ENCODE measurements at places on chromosomes 6 and 20. TPM values are rescaled to one million over a fixed set of nuclear protein-coding genes. Genes with fewer than 3 reads are reported as not detected.

- no peak for DNase-seq
Observed at GRCh38 chr6:42176981-42177380, 3.8 kb downstream of the GUCA1A start.

DNA sequence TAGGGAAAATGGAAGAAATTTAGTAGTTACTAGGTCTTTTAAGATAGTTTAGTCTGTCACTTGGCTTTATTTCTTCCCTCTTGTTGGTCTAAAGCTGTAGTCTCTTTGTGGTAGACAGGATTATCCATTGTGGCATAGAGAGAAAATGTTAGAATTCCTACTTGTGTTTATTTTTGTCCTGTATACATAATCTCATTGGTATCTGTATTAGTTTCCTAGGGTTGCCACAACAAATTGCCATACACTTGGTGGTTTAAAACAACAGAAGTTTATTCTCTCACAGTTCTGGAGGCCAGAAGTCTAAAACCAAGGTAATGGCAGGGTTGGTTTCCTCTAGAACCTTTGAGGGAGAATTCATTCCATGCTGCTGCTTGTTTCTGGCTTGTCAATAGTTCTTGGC, 119.4 kb downstream of the ZFAND3 start:
- DNase-seq, result no peak

- peak; percentile 89 for DNase-seq
Observed at GRCh38 chr6:3913077-3913957, 64.1 kb downstream of the FAM50B start.

OLIG3 gene
- total RNA-seq, result not detected

DNA sequence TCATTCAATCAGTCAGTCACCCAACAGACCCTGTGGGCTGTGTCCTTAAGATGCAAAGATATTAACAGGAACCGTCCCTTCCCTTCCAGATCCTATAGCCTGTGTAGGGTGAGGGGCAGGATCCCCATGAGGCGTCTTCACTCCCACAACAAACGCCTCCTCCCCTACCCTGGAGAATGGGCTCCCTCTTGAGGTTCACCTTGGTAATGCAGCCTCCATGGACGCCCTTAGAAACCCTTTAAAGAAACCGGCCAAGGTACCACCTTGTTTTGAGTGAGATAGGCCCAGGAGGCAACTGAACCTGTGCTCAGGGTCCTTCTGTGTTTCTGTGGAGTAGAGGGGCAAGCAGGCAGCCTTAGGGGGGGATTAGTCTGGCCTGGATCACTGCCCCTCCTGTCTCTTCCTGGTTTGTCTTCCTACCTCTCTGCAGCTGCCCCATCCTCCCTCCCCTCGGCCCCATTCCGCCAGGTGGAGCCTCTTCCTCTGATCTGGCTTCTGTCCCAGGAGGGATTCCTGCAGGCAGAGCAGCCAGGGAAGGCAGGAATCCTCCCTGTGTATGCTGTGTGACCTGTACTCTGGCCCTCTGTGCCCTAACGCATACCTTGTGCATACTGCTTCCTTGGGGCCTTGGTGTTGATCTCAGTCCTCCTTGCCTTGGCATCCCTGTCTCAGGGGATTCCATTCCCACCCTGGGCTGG, 6.6 kb upstream of the GUCA1A start:
- DNase-seq, result peak; percentile 77

DNA sequence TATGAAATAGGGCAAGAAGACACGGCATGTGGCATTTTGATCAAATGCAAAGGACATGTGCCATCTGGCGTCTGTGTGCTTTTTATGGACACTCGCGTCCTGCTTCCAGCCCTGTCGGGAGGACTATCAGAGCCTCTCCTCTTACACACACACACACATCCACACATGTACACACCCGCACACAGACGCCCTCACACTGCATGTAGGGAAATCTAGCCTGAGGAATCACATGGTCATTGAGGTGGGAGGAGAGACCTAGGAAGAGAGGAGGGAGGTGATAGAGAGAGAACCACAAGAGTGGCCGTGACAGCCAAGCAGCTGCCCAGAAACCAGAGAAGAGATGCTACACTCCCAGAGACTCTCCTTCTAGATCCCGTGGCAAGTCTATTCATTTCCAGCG, 105.9 kb upstream of the CDYL start:
- DNase-seq, result no peak

BPIFA1 gene
- not detected for total RNA-seq

FAM209B gene
- 0.71 TPM for total RNA-seq

DNA sequence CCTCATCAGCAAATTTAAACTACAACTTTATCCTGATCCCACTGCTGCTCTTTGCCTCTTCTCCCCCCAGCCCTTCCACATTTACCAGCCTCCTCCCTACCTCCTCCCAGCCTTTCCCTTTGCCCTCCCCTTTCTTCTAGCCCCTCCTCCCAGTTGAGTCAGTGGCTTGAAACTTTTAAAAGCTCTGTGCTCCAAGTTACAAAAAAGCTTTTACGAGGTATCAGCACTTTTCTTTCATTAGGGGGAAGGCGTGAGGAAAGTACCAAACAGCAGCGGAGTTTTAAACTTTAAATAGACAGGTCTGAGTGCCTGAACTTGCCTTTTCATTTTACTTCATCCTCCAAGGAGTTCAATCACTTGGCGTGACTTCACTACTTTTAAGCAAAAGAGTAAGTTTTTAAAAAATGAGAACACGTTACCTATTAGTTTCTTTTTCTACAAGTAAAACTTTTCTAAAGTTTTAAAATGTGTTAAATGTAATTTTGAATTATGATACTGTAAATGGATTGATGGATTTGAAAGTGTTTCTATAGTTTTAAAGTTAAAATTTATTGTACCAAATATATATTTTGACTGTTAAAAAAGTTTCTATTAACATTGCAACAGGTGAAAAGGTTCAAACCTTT, at the start of gene GJA1:
GJA1 (plus strand) TSS at position 203 of the 626 bp plus-strand sequence. CDS start 11,202 bp downstream, outside the sequence.
- DNase-seq, result peak; percentile 64

RCAN2 gene
- total RNA-seq, result not detected

DNA sequence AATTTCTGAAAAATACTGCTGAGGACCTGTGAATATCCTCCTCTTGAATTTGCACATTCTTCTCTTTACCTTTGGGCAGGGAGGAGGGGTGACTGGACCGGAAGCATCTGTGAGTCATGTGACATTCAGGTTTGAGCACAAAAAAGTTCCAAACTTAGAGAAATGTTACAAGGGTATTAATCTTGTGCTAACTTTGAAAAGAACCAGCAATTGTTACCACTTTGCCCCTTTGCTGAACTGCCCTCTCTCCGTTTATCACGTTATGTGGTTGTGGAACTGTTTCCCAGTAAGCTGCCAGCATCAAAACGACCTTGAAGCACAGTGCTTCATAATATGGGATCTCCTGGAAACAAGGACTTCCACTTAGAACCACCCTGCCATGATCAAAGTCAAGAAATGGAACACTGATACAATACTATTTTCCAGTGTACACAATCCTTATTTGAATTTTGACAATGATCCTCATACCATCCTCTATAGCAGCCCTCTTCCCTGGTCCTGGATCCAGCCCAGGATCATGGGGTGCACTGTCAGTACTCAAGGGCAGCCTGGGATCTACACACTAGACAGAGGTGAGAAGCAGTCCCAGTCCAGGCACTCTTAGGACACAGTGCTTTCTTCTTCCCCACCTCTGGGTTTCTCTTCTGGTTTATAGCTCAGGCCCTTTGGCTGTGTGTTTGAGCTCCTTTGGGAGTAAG, 2.3 kb upstream of the TUBB1 start:
- no peak for DNase-seq

- DNase-seq, result no peak
Observed at GRCh38 chr6:146426516-146426915, 117.1 kb upstream of the RAB32 start.

DNA sequence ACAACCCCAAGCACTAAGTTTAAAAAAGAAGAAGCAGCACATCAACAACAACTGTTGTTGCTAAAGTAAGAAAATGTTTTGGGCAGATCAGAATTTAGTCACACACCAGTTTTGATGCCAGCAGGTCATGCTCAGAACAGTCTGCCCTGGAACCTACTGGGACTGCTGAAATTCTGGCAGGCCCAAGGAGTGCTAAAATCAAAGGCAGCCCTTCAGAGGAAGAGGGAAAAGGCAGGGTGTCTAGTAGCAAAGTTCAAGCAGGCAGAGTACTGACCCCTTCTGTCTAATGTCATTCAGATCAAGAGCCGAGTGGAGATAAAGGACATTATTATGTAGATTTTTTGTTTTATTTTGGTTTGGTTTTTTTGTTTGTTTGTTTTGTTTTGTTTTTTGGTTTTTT, 96.6 kb upstream of the LOC128125822 start:
- no peak for DNase-seq

PROCR gene
- total RNA-seq, result 87.8 TPM

- DNase-seq, result peak; percentile 56
Observed at GRCh38 chr20:35320396-35321126, 28.3 kb upstream of the FAM83C start.

- DNase-seq, result no peak
Observed at GRCh38 chr6:8100159-8100854, 2.0 kb downstream of the EEF1E1 start.

DNA sequence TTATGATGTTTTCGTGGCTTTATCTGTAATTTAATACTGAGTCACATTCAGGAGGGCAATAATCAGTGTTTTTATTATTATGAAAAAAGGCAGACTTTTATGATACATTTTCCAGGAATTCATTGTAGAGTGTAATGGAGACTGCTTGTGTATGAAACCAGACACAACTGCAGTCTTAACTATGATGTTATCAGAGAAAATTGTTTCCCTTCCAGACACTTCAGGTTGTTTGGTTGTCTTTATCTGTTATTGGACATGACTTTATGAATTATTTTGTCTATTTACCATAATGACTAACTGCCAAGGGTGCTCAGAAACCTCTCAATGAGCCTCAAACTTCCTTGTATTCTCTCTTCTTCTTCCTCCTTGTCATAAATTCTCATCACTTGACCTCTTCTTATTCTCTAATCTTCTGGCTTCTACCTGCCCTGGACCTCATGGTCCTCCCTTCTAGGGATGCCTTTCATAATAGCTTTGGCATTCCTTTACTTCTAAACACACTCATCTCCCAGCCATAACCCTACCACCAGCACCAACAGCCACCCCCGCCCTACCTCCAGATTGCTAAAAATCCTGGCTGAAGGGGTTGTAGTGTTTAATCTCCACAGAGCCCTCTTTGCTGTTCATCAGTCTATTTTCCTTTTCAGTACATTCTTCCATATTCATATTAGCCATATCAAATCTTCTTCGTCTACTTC, 492.5 kb downstream of the CDKAL1 start:
- DNase-seq, result peak; percentile 88

ZNF311 gene
- total RNA-seq, result 3.3 TPM

GRCh38 chr6:167546611-167547327, 221.9 kb downstream of the TTLL2 start:
- no peak for DNase-seq

DNA sequence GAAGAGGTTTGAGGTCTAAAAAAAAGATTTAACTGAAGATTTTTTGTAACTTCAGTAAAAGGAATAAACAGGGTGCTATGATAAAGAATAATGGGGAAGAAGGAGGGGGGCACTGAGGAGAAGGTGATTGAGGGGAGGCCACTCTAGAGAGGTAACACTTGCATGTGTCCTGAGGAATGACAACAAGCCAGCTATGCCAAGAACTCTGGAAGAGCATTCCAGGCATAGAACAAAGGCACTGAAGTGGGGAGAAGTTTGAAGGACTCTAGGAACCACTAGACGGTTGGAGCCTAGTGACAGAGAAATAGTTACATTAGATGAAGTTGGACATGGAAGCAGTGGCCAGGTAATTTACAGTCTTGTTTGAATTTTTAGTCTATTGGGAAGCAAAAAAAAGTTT, 10.8 kb upstream of the SF3B5 start:
- DNase-seq, result no peak

GLP1R gene
- not detected for total RNA-seq

PRND gene
- not detected for total RNA-seq

- DNase-seq, result no peak
Observed at GRCh38 chr20:38602185-38602581, 574 bp downstream of the ARHGAP40 start.

DNA sequence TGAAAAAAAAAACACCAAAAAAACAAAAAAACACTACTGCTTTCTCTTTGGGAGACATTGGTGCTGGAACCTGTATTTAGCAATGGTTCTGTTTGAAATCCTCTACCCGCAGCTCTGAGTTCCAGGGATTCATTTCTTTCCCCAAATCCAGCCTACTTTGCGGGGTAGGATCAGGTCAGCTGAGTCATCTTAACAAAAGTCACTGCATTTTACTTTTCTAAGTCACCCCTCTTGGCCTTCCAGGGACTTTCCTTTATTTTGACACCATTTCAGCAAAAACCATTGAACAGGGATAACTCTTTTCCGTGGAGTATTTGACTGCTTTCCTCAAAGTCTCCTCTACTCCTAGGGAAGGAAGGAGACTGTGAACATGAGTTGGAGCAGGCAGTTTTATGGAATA, 837.6 kb downstream of the MAFB start:
- no peak for DNase-seq

GRCh38 chr6:126176282-126176681, 163.6 kb upstream of the CENPW start:
- DNase-seq, result no peak

GRCh38 chr6:148146717-148147462, 195.7 kb upstream of the SASH1 start:
- peak; percentile 83 for DNase-seq

- no peak for DNase-seq
Observed at GRCh38 chr6:34039943-34040342, 105.9 kb downstream of the GRM4 start.

KAT14 gene
- total RNA-seq, result 12.7 TPM

GRCh38 chr6:31576897-31577578, 1.7 kb downstream of the TNF start:
- DNase-seq, result no peak

- no peak for DNase-seq
Observed at GRCh38 chr6:121776054-121776453, 340.6 kb downstream of the GJA1 start.

DNA sequence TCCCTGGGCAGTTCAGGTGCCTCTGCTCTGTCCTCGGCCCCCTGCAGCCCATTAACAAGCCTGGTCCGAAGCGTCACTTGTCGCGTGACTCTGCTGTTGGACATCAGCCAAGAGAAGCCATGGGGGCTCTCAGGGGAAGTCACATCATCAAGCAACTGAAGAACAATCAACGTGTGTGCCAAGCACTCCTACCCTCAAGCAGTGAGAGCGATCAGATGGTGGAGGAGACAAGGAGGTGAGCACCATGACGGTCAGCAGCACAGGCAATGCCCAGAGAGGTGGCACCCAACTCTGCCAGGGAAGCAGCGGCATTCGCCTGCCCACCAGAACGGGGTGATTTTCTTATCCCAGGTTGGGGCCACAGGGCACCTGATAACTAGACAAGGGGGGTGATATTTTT, 132.7 kb downstream of the AGPAT4 start:
- DNase-seq, result no peak

GRCh38 chr6:139801571-139802321, 427.3 kb upstream of the CITED2 start:
- peak; percentile 14 for DNase-seq

DNA sequence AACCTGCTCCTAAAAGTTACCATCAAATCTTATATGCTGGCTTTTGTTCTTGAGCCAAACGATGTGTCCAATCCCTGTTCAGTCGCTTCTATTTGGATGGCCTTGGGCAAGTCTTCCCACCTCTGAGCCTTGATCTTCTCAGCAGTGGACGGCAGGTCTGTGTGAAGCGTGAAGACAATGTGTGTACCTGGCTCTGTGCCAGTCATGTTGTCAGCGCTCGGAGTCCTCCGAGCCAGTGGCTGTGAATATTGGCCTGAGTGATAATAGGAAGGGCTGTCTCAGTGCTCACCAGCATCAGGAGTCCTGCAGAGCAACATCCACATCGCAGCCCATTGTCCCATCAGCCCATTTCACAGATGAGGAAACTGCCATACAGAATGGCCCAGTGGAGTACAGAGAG, 219.0 kb downstream of the CDC5L start:
- no peak for DNase-seq

SLC22A23 gene
- total RNA-seq, result 2.2 TPM

- DNase-seq, result no peak
Observed at GRCh38 chr6:154403788-154404187, 47.2 kb upstream of the IPCEF1 start.

Data from foreskin keratinocyte (primary cell).